ENCODE measurements at places on chromosomes 5 and 9.

DNA sequence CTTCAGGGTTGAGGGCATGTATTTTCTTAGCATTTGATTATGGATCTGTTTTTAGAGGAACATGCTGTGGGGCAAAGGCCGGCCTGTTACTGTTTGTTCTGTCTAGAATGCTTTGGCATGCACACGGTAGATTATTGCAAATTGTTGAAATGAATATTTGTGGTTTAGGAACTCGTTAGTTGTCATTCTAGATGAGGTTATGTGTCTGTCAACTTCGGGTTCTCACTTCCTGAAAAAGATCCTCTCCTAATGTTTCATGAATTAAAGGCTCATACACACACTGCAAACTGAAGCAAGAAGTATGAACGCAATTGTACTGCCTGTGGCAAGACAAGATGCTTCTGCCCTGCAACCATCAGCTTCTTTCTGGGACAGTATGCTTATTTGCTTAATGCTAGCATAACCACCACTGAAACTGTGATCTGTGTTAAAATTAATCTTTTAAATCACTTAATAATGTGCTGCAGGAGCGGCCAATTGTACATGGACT, 99.6 kb downstream of the BASP1 start:
- no peak for DNase-seq

DNA sequence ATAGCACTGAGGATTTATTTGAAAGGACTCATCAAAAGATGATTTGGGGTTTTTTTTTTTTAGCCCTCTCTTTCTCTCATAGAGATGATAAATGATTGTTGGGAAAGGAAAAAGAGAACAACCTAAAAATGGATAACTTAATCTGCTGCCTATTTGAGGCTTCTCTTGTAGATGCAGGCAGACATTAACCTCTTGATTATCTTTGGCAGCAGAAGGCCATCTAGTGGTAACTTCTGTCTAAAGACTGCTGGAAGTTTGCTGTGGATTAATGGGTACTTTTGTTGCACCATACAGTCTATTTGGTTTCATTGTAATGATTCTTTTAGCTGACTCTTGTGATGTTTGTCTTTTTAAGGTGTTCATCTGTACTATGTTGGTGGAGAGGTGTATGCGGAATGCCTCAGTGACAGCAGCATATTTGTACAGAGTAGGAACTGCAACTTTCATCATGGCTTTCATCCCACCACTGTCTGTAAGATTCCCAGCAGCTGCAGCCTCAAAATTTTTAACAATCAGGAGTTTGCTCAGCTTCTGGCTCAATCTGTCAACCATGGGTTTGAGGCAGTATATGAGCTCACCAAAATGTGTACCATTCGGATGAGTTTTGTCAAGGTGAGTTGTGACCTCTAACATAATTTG, 18.8 kb downstream of the SMIM32 start:
- peak; percentile 61 for DNase-seq

DNA sequence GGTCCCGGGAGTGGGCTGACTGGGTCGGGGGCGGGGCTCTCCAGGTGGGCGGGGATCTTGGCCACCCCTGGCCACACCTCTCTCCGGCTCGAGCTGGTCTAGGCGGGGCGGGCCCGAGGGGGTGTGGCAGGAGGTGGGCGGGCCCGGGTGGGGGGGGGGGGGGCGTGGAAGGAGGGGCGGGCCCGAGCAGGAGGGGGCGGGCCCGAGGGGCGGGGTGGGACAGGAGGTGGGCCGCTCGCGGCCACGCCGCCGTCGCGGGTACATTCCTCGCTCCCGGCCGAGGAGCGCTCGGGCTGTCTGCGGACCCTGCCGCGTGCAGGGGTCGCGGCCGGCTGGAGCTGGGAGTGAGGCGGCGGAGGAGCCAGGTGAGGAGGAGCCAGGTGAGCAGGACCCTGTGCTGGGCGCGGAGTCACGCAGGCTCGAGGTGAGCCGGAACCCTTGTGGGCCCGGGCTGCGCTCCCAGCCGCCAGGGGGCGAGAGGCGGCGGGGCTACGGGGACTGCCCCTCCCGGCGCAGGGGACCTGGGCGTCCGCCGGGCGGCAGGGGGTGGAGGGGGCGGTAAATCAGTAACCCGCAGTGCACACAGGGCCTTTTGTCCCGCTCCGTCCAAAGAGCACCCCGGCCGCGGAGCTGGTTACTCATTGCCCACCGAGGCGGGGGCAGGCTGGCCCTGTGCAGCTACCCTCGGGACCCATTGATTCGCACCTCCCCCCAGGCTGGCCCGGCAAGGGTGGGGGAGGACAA, at the start of gene FGFR4:
FGFR4 (plus strand) TSS at position 262 of the 744 bp plus-strand sequence. CDS start 2,688 bp downstream, outside the sequence.
- peak; percentile 77 for DNase-seq

DNA sequence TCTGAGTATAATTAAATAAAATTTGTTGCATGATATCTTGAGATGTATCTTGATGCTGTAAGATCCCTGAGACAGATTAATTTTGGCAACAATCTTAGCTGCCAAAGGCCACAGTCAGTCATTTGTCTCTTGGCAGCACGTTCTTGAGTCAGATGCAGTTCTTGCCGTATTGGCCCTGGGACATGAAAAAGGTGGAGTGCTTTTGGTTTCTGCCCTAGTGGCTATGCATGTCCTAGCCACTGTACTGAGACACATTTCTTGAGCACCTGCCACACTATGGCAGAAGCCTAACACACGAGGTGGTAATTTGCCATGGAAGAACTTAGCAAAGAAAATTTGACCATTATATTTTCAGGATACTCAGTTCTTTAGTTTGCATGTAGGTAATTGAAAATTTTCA, 45.0 kb upstream of the PHF2 start:
- no peak for DNase-seq

DNA sequence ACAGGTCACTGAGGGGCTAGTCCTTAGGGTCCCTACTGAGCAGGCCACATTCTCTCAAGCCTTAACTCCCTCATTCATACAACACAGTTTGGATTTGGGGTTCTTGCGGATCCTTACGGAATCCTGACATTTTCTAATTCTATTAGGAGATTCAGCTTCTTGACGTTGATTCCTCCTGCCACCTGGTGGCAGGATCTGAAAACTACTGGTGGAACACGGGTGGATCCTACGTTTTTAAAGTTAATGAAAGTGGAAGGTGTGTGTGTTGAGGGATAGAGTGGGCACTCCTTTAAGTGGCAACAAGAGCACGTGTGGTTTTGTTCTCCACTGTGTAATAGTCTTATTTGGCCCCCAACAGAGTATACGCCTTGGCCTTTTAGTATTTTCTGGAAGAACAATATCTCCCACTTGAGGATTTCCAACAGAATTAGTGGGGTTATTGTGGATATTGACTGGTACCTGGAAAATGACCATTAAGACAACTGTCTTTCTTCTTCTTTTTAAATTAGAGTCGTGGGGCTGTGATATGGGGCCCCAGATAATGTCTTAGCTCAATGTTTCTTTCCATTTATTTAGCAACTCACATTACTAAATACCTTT, 25.2 kb downstream of the SLC28A3 start:
- DNase-seq: peak; percentile 36

- no peak for DNase-seq
Observed at GRCh38 chr5:15495026-15495425, 5.0 kb upstream of the FBXL7 start.

DNA sequence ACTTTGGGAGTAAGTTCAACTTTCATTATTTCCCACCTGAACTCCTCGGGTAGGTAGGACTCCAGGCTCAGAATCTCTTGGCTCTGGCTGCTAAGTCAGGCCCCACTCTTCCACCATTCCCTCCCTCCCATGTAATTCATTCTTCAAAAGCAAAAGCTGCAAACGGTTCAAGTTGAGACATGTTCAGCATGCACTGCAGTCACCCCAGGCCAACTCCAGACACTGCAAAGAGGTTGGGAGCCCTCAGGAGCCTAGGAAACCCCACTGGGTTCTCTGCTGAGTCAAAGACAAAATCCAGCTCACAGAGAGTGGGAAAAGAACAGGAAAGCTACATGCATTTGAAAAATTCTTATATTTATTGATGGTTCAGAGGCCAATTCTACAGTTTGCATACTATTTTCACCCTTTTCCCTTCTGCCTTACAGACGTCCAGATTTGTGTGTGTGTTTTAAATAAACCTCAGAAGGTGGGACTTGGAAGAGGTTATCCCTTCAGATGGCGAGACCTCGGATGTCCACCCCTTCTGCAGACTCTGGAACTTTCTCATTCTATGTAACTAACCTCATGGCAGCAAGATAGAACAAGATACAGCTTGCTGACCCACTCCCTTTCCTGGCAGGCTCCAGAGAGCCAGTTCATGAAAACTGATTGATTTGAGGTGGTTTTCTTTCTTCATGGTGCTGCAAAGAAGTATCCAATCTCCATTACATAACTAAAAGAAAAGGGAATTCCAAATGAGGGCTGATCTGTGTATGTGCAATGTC, 65.7 kb upstream of the EQTN start:
- DNase-seq: no peak

DNA sequence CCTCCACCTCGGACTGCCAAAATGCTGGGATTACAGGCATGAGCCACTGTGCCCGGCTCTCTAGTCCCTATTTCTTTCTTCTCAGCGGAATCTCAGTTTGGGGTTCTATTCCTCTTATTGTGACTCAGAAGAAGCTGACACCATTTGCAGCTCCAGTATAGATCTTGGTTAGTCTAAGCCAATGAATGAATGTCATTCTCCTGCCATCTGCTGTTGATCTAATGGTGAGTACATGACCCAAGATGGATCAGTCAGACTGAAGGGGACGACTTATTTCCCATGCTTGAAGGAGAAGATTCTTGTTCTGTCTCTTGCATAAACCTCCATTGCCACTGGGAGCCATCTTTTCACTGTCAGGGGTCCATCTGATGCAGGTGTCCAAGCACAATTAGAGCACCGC, 76.0 kb upstream of the KLF9 start:
- peak; percentile 35 for DNase-seq

DNA sequence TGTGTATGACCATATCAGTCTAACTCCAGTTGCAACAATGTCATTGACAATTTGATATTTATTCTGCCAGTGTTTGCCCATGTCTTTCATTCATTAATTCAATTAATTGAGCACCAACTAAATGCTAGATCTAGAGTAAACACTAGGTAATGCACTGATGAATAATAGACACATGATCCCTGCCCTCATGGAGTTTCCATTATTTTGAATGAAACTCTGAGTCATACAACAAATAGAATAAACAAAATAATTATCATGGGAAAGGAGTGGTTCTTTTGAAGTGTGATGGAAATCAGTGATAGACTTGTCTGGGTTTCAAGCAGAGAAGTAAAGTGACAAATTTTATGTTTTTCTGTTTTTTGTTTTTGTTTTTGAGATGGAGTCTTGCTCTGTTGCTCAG, 4.6 kb downstream of the ARHGEF37 start:
- DNase-seq: no peak

- DNase-seq: no peak
Observed at GRCh38 chr5:173627271-173627670, 10.8 kb upstream of the BOD1 start.

- DNase-seq: no peak
Observed at GRCh38 chr5:16140944-16141343, 38.6 kb downstream of the MARCHF11 start.

DNA sequence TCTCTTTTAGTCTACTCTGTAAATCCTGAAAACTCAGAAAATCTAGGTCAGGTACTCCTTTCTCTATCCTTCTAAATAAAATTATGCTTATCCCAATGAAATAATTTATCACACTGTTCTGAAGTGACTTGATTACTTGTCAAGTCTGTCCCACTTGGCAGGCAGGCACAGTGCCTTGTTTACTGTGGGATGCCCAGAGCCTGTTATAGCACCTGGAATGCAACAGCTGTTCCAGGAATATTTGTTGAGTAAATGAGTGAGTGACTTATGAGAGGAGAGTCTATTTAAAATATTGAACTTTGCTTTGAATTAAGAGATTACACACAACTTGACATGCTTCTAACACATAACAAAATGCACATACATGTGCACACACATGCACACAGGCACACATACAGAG, 130.0 kb downstream of the MPDZ start:
- DNase-seq: no peak

DNA sequence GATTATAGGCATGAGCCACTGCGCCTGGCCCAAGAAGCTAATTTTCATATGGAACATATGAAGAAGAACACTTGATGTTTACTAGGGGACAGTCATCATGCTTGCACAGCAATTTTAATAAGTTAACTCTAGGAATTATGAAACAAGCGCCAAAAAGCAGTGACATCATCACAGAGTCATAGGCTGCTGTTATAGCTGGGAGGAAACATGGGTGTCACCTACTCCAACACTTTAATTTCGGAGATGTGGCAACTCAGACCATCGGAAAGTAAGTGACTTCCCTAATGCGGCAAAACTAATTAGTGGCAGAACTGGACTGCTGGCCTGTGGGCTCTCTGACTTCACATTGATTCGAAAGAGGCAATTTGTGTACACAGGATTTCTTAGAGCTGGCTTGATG, 38.1 kb upstream of the EQTN start:
- no peak for DNase-seq

DNA sequence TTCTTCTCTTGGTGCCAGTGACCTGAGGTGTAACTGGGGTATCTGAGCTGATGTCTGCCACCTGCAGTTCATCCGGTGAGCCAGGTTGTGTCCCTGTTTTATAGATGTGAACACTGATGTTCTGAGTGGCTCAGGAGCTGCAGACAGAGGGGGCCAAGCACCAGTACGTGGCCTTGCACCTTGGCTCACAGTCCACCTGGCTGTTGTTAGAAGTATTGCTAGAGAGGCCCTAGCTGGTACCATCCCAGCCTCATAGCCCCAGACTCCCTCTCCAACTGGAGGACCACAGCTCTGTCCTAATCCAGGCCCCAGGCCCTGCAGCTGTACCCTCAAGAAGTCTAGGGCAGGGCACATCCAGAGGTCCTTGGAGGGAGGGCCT, 16.2 kb downstream of the PHF2 start:
- DNase-seq: no peak

DNA sequence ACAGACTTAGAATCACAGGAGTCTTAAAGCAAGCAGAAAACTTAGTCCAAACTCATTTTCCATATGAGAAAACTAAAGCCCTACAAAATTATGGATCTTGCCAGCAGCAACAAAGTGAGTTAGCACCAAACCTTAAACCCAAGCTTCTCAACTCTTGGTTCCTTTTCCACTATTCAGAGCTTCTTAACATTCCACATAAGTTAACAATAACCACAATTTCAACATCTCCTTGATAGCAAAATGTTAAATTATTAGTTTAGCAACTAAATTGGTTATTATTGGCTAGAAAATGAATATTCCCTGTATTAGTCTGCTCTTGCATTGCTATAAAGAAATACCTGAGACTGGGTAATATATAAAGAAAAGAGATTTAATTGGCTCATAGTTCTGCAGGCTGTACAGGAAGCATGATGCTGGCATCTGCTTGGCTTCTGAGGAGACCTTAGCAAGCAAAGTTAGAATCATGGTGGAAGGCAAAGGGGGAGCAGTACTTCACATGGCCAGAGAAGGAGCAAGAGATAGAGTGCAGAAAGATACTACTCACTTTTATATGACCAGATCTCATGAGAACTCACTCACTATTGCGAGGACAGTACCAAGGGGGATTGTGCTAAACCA, 26.2 kb upstream of the ARSB start:
- DNase-seq: no peak
